NCI-H460 (cell line): ENCODE measurements at places on chromosomes 16 and 17. TPM values are rescaled to one million over a fixed set of nuclear protein-coding genes. Genes with fewer than 3 reads are reported as not detected.

DNA sequence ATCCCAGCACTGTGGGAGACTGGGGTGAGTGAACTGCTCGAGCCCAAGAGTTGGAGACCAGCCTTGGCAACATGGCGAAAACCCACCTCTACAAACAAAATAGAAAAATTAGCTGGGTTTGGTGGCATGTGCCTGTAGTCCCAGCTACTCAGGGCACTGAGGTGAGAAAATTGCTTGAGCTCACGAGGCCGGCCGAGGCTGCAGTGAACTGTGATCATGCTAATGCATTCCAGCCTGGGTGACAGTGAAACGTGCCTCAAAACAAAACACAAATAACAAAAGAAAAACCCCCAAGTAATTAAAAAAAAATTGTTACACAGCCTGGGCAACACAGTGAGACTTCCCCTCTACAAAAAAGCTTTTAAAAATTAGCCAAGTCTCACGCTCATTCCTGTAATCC is 5.0 kb downstream of the CCDC47 start:
- no peak for DNase-seq

DNA sequence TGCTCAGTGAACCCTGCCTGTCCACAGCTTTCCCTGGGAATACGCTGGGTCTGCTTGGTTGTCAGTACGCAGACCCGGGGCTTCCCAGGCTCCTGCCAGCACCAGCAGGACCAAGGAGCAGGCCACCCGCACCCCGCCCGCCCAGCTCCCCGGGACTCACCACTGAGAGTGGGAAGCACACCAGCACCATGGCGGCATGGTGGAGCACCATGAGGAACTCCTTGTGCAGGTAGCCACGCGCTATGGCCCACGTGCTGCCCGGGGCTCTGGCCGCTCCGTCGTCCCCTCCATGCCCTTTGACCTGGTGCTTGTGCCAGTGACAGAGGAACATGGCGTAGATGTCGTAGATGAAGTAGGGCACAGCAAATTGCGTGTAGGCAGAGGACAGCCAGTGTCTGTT is 3.5 kb downstream of the C16orf92 start:
- no peak for DNase-seq

DNA sequence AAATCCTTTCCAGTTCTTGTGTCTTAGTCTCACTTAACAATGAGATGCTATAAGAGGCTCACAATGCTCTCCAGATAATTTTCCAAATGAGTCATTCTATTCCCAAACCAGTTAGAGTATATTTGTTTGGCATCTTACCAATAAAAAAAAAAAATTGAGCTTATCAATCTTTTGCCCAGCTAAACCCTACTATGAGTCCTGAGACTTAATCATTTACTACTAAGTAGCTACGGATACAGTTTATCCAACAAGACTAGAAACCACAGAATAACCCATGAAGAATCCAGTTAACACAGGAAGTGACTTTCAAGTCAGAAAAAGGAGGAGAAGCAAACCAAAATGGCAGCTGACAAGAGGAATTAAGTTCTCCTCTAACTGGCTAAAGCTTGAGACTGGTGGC is 330.3 kb upstream of the XYLT1 start:
- DNase-seq, result no peak

- no peak for DNase-seq
Measured at GRCh38 chr16:1763521-1764511, 7.5 kb downstream of the NME3 start.

GRCh38 chr16:59168461-59169114 is 434.5 kb upstream of the GOT2 start:
- DNase-seq, result no peak

- no peak for DNase-seq
Measured at GRCh38 chr17:72254808-72255449, 134.1 kb downstream of the SOX9 start.

GRCh38 chr16:66161942-66162341 is 204.5 kb upstream of the CDH5 start:
- no peak for DNase-seq

DNA sequence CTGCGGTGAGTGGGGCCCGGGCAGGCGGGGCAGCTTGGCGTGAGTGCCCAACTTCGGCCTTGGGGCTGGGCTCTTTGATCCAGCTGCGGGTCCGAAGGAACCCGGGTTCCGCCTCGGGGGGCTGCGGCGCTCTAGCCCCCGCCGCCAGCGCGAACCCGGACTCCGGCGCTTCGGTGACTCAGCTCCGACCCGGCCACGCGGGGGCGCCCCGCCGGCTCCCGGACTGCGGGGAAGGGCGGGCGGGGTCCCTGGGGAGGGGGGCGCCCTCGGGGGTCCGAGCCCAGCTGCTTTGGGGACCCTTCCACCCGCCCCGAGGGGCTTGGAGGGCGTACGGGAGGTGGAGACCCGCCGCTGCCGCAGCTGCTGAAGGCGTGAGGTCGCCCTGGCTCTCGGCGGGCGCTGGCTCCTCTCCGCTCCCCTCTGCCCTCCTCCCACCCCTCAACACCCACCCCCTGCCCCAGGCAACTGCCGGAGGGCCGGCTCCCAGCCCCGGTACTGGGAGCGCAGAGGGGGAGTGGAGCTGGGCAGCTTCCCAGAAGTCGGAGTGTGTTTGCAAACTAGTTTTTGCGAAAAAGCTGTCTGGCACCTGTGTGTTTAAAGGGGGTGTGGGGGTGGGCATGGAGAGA is 516 bp downstream of the CPNE2 start:
- no peak for DNase-seq

GRCh38 chr16:89094252-89094879 is 714 bp downstream of the ACSF3 start:
- DNase-seq, result no peak

DNA sequence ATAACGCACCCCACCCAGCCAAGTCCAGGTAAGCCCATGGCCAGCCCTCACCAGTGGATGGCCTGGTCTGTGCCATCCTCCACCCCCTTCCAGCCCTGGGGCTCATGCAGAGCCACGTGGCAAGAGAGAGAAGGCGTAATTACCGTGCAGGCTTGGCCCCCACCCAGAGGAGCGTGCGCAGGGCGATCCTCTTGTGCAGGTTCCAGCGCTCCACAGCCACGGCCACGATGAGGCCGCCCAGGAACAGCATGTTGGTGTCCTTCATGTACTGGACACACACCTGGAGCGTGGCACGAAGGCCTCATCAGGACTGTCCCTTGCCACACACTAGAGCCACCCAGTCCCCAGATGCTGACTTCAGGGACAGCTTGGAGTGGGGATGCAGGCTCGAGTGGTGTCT is 6.7 kb downstream of the SLC13A5 start:
- DNase-seq, result no peak

DNA sequence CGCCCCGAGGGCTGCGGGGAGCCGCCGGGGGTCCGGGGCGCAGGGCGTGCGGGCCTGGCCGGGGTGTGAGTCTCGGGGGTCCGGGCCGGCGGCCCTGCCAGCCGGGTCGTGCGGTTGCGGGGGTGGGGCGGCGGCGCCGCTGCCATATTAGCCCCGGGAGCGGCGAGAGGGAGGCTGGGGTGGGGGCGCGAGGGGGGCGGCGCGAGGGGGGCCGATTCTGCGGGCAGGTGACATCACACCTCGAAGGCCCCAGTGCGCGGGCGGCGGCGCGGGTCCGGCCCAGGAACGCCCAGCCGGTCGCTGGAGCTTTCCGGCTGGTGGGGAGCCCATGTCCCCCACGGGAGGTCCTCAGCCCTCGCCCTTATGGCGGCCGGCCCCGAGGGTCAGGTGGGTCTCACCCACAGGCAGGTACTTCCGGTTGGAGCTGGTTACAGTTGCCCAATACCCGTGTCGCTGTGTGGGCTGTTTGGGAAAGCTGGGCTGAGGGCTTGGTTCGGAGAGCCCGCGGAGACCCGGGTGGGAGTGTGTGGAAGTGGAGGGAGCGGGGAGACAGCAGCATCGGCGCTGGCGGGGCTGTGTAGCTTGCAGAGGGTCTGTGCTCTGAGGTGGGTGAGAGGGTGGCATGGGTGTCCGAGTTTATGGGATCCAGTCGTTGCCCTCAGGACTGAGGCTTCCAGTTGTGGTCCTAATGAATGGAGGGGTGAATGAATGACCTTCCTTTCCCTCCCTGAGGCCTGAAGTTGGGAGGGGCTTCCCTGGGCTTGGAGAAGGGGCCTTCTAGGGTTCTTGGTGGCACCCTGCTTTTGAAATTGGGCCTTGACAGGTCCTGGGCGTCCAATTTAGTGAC is 804 bp downstream of the ATP6V0C start:
- no peak for DNase-seq

HSF5 gene
- total RNA-seq, result not detected in 2 replicates

CDYL2 gene
- 0.20 and 0.25 TPM in 2 replicates for total RNA-seq

DNAH17 gene
- total RNA-seq, result 1.8 and 2.2 TPM in 2 replicates

SLC35G6 gene
- total RNA-seq, result not detected in 2 replicates

IRF8 gene
- not detected in 2 replicates for total RNA-seq

PMP22 gene
- 50.8 and 56.1 TPM in 2 replicates for total RNA-seq

CTF1 gene
- 0.59 and 0.92 TPM in 2 replicates for total RNA-seq

EARS2 gene
- total RNA-seq, result 28.9 and 32.4 TPM in 2 replicates
